ENCODE measurements at places on chromosomes 2 and 18.

DNA sequence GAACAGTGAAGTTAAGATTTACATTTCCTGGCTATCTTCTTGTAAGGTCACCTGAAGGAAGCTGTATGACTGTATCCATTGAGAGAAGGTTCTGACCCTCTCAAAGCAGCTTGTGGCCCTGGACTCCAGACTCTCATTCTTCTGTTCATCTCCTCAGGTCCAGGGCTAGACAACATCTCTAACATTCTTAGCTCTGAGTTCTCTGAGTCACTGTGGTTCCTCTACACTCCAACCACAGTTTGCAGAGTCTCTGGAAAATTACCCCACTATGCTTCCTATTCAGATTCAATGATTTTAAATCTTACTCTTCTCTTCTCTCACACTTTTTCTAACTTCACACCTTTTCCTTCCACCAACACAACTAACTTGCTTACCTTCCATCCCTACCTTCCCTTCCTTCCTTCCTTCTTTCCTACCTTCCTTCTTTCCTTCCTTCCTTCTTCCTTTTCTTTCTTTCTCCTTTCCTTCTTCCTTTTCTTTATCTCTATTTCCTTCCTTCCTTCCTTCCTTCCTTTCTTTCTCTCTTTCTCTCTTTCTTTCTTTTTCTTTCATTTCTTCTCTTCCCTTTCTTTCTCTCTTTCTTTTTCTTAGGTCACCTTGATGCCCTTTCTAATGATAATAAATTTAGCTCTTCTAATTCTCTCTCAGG, 824.3 kb upstream of the ZEB2 start:
- H3K27me3 ChIP-seq = no peaks in the 10 kb centered on the region
- no peak overlapping the region for H3K27ac ChIP-seq
- no peak for DNase-seq
- no peaks in the 10 kb centered on the region for H3K4me1 ChIP-seq
- H3K4me3 ChIP-seq = no peak overlapping the region
- H3K36me3 ChIP-seq = no peaks in the 10 kb centered on the region

DNA sequence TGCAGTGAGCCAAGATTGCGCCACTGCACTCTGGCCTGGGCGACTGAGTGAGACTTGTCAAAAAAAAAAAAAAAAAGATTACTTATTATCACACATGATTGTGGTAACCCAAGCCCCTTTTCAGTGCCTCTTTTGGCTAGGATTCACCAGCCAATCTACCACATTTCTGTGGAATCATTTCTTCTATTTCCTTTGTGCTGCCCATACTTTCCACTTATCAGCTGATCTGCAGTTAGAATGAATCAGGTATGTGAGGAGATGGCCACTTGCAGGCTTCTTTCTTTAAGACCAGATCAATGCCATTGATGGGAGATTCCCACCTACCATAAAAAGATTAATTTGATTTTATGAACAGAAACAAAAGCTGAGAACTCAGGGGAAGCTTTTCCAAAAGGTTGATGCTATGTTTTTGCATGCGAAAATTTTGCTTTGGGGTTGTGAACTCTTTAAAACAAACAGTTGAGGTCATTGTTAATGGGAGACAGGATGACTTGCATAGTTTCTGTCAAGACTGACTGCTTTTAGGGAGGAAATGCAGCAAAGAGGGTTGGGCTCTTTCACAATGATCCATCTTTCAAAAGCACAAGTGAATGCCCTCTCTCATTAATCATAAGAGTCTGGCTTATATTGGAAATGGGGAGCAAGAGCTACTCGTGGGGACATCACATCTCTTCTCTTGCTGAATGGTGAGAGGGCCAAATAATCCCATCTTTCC, 66.9 kb upstream of the CYP26B1 start:
- no peaks in the 10 kb centered on the region for H3K4me1 ChIP-seq
- H3K36me3 ChIP-seq = no peaks in the 10 kb centered on the region
- no peak overlapping the region for H3K4me3 ChIP-seq
- no peaks in the 10 kb centered on the region for H3K27me3 ChIP-seq
- H3K27ac ChIP-seq = no peak overlapping the region
- no peak for DNase-seq

DNA sequence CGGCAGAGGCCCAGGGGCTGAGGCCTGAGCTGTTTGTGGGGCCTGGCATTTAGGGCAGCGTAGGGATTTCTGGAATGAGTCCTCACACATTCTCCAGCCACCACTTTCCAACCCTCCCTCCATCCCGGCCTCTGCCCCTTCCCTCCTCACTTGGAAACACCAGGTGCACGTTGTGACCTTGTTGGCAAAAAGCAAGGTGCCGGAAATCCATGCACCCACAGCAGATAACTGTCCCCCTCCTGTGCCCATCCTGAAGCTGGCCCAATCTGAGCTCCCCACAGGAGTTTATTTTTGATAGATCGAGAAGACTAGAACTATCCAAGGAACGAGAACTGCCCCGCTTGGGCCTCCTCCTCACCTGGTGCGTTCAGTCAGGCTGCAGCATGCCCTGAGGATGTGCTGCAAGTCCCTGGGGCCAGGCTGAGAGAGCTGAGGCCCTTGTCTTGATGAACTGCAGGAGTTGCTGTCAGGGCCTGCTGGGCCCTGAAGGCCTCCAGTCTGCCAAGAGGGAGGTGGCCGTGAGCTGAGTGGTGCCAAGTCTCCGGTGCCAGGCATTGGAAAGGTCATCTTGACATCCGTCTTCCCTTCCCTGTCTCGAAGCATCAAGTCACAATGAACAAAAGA, 55.8 kb downstream of the CTIF start:
- H3K4me1 ChIP-seq = no peaks in the 10 kb centered on the region
- no peaks in the 10 kb centered on the region for H3K27me3 ChIP-seq
- no peak overlapping the region for H3K4me3 ChIP-seq
- no peak overlapping the region for H3K27ac ChIP-seq

- no peak overlapping the region for H3K27ac ChIP-seq
- H3K4me3 ChIP-seq = no peak overlapping the region
- DNase-seq = no peak
- H3K27me3 ChIP-seq = peaks cover 4% of the 10 kb centered on the region
- no peaks in the 10 kb centered on the region for H3K4me1 ChIP-seq
Observed at GRCh38 chr18:12154361-12154760, 60.7 kb downstream of the ANKRD62 start.

DNA sequence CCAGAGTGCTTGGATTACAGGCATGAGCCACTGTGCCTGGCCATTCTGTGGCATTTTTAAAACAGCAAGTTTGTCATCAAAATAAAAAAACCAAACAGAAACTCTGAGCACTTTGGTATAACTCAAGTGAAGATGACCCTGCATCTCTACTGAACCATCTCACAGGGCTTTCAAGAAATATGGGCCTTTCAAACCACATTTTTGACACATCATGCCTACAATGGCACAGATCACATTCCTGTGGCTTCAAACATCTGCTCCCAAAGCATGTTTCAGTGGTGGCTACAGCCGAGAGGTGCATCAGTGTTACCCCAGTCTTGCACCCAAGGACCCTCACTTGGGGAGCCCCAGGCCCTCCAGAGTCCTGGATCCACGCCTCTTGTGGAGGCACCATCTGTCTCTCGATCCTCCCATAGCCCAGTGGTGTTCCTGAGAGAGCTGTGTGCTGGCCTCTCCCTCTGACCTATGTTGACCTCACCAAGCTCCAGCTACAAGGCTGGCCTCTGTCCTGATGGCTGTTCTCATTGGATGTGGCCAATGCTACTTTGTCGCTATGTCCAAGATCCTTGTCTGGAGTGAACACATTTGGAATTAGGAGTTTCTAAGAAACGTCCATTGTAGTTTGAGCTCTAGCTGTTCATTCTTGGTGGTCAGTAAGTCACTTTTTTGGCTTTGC, 55.2 kb upstream of the RALBP1 start:
- H3K27me3 ChIP-seq = no peaks in the 10 kb centered on the region
- H3K4me3 ChIP-seq = no peak overlapping the region
- no peaks in the 10 kb centered on the region for H3K4me1 ChIP-seq
- DNase-seq = no peak
- H3K36me3 ChIP-seq = no peaks in the 10 kb centered on the region

DNA sequence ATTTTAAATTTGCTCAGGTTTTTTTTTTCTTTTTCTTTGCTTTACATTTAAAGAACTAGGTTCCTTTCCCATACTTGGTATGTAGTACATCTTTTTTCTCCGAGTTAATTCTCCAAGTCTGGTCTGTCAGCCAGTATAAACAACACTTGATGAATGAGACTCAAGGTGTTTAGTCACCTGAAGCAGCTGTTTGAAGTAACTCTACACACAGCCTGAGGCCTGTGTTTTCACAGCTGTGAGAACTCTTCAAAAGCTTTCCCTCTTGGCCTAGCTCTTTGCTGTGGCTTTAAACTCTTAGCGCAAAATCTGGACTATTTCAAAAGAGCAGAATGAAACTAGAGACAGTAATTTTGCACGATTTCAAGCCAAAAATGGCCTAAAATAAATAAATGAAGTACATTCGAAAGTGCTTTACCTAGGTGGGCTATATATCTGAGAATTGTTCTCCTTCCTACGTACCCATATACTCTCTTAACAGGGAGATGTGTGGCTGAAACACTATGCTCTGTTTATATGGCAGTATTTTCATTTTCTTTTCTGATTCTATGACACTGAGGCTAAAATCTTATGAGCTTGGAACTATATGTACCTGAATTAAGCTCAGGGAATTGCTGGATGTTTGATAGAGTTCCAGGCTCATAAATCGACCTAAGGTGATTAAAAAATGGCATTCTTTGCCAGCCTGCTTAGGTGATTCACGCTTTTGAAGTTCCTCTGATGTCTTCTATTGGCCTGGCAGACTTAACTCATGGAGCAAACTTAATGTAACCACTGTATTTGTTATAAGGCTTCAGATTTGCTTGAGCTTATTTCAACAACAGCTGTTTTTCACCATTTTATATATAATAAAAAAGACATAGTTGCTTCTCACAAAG, 1044.1 kb upstream of the ZEB2 start:
- H3K27me3 ChIP-seq = no peaks in the 10 kb centered on the region
- no peaks in the 10 kb centered on the region for H3K36me3 ChIP-seq
- no peak for DNase-seq
- H3K4me1 ChIP-seq = no peaks in the 10 kb centered on the region
- no peak overlapping the region for H3K4me3 ChIP-seq

GRCh38 chr2:135820003-135820618, 16.9 kb downstream of the LCT start:
- peak overlapping the region; percentile 34 for H3K4me3 ChIP-seq
- peak; percentile 86 for DNase-seq
- H3K4me1 ChIP-seq = peaks cover 32% of the 10 kb centered on the region
- peak overlapping the region; percentile 79 for H3K27ac ChIP-seq
- peaks cover 11% of the 10 kb centered on the region for H3K36me3 ChIP-seq

DNA sequence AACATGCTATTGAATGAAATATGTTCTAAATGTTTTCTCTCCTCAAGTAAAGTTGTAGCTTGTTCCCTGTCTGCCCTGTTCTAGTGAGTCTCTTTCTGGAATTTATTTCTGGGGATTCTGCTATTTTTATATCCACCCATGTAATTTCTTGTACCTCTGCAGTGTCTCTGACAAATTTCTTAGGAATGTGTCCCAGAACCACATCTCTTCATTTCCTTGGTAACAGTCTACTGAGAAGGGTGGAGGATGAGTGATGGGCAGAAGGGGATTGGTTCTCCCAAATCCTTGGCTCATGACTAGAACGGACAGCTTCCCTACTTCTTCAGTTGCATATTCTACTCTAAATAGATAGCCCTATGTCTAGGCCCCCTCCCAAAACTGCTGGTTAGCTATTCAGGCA, 490.6 kb upstream of the LINC00305 start:
- no peak for DNase-seq
- no peaks in the 10 kb centered on the region for H3K4me1 ChIP-seq
- no peak overlapping the region for H3K27ac ChIP-seq
- H3K36me3 ChIP-seq = no peaks in the 10 kb centered on the region

- H3K27ac ChIP-seq = no peak overlapping the region
- DNase-seq = no peak
- no peak overlapping the region for H3K4me3 ChIP-seq
- H3K4me1 ChIP-seq = peaks cover 18% of the 10 kb centered on the region
- peaks cover 3% of the 10 kb centered on the region for H3K36me3 ChIP-seq
Observed at GRCh38 chr2:54423213-54423612, 32.9 kb upstream of the SPTBN1 start.

DNA sequence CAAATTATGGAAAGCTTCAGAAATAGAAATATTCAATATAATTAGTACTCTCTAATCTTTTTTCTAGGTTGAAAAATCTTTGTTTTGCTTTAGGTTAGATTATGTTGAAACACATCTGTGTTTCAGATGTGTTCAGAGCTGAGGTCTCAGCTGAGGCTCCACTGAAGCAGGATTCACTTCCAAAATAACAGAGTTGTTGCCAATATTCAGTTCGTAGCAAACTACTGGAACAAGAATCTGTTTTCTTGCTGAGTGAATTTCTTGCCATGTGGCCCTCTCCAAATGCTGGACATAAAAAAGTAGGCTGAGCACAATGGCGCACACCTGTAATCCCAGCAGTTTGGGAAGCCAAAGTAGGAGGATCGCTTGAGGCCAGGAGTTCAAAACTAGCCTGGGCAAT, 8.7 kb downstream of the PHOSPHO2 start:
- H3K36me3 ChIP-seq = peaks cover 6% of the 10 kb centered on the region
- no peak overlapping the region for H3K4me3 ChIP-seq
- H3K4me1 ChIP-seq = peaks cover 4% of the 10 kb centered on the region
- no peaks in the 10 kb centered on the region for H3K27me3 ChIP-seq

GRCh38 chr2:234595829-234596228, 98.9 kb upstream of the ARL4C start:
- no peak for DNase-seq
- H3K27me3 ChIP-seq = peaks cover 21% of the 10 kb centered on the region
- no peak overlapping the region for H3K4me3 ChIP-seq
- no peaks in the 10 kb centered on the region for H3K36me3 ChIP-seq
- H3K4me1 ChIP-seq = no peaks in the 10 kb centered on the region
- no peak overlapping the region for H3K27ac ChIP-seq

DNA sequence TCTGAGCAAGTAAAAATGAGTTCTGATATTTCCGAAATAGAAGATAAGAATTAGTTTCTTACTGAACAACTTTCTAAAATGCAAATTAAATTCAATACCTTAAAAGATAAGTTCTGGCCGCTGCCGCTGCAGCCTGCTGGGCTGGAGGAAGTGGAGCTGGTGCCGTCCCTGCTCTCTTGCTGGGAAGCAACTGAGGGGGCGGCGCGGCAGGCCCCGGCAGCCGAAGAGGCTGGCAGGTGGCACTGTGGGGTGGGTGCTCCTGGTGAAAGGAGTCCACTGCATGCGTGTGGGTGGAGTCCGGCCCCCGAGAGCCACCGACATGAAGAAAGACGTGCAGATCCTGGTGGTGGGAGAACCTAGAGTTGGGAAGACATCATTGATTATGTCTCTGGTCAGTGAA, 89.5 kb upstream of the ZNF519 start:
- H3K27ac ChIP-seq = no peak overlapping the region
- no peak for DNase-seq
- H3K36me3 ChIP-seq = no peaks in the 10 kb centered on the region
- H3K4me3 ChIP-seq = no peak overlapping the region

All from activated naive CD4-positive, alpha-beta T cell treated with anti-CD3 and anti-CD28 coated beads, Interleukin-2, amount 10 ng/mL, durations not matched to agents 7 days and 5 days (primary cell).